NCI-H774 (cell line): ENCODE measurements at places on chromosomes 16 and 17.

DNA sequence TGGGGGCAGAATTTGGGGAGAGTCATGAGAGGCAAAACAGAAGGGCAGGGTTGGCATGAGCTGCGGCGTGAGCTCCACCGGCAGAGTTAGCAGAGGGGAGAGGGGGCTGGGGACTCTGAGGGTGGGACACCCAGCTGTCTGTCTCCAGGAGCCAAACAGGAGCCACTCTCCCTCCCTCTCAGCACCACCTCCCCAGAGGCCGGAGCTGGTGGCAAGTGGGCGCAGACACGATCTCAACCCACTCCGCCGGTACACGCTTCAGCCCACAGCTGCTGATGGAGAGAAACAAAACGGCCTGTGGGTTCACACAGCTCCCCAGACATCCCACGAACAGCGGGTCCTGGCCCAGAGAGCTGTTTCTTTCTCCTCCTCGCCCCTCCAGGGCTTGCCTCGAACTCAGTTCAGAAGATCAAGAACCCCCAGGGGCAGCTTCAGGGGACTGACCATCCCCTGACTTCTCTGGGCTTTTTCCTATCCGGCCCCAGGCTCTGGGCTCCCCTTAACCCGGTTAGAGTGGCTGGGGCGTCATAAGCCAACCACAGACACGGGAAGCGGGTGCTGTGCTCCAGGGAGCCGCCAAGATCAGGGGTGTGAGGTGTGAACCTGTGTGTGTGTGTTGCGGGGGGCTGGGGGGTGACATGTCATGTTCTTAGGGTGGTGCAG lies 7.6 kb downstream of the RHBDF2 start:
- no peak for DNase-seq

DNA sequence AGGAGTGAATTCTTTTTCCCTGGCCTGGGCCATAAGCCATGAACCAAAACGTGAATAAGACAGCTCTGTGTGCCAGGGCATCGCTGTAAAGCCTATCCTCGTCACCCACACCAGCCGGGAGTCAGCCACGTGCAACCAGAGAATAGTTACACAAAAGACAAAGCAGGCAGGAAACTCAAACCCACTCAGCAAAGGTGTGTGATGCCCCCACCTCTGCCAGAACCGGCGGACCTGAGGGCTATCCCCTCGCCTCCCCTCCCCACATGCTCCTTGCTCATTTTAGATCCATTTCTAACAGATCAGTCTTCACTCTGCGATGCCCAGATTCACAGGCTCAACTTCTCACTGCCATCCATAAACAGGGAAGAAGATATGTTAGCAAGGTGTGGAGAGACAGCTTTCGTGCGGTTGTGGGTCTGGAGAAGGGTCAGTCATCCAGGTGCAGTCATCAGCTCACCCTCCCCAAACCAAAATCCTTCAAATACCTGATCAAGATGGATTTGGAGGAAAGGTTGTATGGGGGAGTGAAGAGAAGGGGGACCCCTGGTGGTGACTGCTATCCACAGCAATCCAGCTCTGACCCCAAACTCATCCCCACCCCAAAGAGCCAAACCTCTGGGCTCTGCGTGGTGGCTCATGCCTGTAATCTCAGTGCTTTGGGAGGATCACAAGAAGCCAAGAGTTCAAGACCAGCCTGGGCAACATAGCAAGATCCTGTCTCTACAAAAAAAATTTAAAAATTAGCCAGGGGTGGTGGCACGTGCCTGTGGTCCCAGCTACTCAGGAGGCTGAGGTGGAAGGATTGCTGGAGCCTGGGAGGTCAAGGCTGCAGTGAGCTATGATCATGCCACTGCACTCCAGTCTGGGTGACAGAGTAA lies 219.2 kb downstream of the C16orf78 start:
- DNase-seq = no peak

DNA sequence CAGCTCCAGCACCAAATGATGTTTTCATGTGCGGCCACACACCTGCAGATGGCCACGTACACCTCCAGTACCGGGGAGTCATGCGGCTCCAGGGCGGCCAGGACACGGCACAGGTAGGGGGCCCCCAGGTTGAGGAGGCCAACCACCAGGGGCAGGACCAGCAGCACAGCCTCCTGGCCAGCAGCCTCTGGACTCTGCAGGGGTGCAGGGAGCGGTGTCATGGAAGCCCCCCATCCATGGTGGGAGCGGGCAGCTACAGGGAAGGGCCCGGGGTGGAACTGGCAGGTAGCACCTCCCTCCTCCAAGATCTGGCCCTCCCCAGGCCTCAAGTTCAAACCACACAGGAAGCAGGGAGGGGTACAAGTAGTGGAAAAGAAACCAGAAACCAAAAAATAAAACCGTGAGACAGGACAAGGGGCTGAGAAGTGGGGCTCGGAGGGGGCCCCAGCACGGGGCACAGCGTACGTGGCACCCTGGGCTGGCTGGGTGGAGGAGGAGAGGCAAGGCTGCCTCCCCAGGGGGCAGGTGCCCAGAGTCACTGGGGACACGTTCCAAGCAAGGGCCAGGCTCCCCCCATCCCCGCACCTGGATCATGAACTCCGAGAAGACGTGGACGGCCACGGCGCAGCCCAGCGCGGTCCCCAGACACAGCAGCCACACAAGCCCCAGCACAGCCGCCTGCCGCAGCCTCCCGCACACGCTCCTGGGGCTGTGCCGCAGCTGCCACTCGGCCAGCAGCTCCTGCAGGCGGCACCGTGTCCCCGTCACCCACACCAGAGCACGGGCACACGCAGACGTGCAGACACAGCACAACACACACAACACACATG lies 7.4 kb downstream of the TMC6 start:
- DNase-seq = no peak

GRCh38 chr17:42530952-42531454 lies 5.0 kb upstream of the NAGLU start:
- peak; percentile 66 for DNase-seq

DNA sequence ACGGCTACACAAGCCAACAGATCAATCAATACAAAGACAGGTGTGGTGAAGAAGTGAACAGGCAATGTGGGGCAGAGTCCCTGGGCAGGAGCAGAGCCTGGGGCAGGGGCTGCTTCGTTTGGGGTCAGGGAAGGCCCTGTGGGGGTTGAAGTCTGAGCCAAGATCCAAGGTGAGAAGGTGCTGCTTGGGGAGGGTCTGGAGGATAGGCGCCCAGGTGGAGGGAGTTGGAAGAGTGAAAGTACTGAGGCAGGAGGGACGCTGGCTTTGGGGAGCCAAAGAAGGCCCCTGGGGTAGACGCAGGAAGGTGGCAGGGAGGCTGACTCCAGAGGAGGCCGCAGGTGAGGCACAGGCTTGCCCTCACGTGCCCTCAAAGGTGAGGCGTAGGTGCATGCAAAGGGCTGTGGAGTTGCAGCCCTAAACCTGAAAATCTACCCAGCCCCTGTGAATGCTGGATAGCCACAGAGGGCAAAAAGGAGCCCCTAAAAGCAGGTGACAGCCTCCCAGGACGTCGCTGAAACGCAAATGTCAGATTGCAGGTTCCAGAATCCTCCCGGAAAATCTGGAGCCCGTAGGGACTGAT lies 33.3 kb downstream of the WFDC1 start:
- no peak for DNase-seq

DNA sequence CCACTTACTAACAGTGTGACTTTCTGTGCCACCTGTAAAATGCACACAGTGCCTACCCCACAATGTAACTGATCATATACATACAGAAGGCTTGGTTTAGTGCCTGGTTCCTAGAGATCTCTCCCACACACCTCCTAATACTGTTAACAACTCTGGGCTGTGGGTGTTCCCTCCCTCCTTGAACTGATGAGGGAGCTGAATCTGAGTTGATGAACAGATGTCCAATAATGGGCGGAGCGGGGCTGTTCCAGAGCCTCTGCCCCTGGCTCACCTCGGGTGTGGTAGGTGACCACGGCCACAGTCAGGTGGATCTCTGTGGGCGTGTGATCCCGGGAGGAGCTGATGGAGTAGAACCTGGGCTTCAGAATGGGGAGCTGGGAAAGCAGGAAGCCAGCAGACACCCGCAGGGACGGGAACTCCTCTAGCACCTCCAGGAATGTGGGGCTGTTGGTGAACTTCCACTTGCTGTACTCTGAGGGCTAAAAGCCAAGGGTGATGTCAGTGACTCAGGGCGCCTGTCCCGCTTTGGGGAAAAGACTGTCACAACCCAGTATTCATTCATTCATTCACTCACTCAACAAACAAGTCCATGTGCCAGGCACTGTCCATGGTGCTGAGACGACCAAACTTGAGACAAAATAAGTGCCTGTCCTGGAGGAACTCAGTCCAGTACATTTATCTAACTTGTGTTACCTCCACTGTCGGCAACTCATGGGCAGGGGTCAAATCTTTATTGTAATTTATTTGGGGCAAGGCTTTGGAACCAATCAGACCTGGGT lies 37.6 kb downstream of the NOS2 start:
- DNase-seq = no peak

GRCh38 chr17:15257796-15258512 lies 7.2 kb downstream of the PMP22 start:
- DNase-seq = no peak

DNA sequence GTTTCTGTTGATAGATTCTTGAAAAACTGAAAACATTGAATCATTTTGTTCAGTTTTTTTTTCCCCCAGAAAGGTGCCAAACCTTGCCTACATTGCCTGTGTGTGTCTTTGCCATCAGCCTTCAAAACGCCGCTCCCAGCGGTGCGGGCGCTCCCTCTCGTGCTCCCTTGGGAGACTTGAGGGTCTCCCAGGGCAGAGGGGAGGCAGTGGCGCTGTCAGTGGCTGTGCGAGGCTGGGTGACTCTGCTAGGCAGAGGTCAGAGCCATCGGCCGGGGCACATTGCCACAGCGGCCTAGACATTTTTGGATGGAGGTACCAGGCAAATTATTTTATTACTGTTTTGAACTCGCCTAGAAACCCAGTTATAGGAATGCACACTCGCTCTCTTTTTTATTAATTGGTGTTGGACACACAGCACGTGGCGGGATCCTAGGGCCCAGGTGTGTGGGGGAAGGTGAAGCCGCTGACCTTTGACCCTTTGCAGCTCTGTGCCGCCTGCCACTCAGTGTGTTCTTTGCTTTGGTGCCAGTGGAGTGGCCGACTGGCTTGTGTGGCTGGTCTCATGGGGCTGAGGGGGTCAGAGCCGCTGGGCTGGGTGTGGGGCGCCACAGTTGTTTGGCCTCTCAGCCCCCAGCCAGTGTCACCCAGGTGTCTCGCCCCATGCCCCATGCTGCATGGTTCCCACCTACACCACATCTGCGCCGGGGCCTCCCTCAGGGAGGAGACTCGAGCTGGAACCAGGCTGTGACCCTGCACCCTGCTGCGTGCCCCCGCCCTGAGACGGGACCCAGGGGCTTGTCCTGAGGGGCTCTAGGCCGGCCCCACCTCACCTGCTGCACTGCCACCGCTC lies 115.7 kb downstream of the BANP start:
- no peak for DNase-seq

- DNase-seq = no peak
Observed at GRCh38 chr17:33936764-33937163, 318.3 kb upstream of the CCL2 start.

- DNase-seq = peak; percentile 50
Observed at GRCh38 chr17:18025945-18026776, 12.8 kb downstream of the ATPAF2 start.

DNA sequence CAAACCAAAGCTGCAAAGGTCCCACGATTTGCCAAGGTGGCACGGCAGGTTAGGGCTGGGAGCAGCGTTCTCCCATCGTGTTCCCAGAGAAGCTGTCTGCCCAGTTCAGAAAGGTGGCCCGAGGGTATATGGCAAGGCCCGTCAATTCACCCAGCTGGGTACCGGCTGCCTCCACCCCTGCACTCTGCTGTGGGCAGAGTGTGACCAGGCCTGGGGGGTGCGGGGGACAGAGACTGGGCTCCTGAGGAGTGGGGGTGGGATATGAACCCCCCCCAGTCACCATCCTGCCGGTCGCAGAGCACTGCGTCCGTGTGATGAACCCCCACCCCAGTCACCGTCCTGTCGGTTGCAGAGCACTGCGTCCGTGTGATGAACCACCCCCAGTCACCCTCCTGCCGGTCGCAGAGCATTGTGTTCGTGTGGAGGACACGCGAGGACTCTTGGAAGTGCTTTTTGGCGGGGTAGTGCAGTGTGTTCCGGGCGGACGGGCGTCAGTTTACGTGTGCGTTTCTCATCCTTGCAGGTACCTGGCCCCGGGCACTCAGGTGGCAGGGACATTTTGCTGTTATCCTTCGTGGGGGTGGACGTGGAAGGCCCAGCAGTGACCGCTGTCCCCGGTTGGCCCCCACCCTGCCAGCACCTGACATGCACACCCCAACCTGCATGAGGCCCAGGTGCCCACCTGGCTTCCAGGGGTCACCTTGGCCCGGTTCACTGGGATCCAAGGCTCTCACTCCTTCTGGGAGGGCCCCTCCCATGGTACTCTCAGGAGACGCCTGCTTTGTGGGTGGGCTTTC lies 2.7 kb upstream of the FASN start:
- no peak for DNase-seq
